Activated CD8-positive, alpha-beta memory T cell treated with anti-CD3 and anti-CD28 coated beads for 1 hour (primary cell): ENCODE measurements at places on chromosomes 5 and 9.

GRCh38 chr5:10306806-10307205, 896 bp downstream of the CMBL start:
- no peak for DNase-seq

DNA sequence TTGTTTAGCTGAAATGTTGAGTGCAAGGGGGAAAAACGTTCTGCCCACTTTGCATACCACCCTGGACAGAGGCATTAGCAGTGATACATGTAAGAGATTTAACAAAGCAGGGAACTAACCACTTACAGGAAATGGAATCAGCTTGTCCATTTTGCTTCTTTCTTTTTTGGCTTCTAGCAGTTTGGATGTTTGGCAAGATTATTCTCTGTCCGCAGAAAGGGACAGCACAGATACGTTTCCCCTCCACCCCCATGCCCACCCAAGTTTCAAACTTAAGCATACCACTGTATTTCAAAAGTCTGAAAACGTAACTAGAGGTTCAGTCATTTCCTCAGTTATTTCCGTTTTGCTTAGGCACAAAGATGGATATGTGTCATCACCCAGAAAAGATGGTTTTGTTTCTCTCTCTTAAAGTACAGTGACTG, 118.4 kb downstream of the GDNF start:
- DNase-seq: no peak

DNA sequence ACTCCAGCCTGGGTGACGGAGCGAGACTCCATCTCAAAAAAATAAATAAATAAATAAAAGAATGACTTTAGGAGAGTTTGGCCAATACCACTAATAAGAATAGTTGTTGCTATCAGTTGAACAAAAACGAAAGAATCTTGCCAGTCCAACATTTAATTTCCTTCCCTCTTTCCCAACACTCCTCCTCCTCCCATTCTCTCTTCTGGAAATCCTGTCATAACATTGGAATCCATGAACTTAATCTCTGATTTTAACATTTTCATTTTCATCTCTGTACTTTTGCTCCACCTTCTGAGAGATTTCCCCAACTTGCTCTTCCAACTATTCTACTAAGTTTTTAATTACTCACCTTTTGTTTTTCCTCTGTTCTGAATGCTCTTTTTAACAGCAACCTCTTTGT, 42.8 kb upstream of the CDK20 start:
- DNase-seq: no peak

- DNase-seq: no peak
Observed at GRCh38 chr9:36731068-36731956, 158.6 kb downstream of the MELK start.

DNA sequence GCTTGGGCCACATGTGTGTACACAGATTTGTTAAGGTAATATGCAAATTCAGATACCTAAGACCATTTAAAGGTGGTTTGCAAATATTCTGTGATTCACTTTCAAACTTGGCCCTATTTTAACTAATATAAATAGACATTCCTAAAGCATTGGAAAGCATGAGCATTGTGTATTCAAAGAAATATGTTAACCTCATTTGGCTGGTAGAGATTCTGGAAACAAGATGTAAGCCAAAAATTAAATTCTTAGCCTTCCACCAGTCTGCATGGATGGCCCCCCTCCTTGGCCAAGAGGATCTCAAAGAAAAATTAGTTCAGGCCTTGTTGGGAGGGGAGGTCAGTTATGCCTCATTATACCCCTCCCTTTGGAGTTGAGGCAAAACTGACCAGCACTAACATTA, 38.7 kb upstream of the C6 start:
- DNase-seq: no peak
